ENCODE measurements at places on chromosomes 6 and 20. TPM values are rescaled to one million over a fixed set of nuclear protein-coding genes. Genes with fewer than 3 reads are reported as not detected.

TUBB2B gene
- 22.5 TPM for total RNA-seq

MCM8 gene
- 7.2 TPM for total RNA-seq

PTPRT gene
- under 0.01 TPM for total RNA-seq

CGA gene
- total RNA-seq, result not detected

ZSCAN9 gene
- 14.7 TPM for total RNA-seq

SCAND1 gene
- 83.1 TPM for total RNA-seq

DNA sequence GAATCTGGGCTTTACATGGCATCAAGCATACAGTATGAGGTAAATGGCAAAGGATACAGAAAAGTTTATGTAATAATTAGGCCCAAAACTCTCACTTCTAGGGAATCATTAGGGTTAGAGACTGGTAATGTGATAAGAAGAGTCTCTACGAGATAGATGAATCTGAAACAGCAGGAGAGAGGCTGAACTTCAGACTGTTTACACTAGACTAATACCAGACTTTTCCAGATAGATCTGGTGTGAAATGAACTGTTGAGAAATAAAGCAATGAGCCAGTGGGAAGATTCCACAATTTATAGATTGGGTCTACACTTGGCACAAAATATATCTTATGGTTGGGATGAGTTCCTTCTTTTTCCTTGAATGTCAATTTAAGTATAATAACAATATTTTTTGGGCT, 134.3 kb downstream of the MAN1A1 start:
- no peak for DNase-seq

DNA sequence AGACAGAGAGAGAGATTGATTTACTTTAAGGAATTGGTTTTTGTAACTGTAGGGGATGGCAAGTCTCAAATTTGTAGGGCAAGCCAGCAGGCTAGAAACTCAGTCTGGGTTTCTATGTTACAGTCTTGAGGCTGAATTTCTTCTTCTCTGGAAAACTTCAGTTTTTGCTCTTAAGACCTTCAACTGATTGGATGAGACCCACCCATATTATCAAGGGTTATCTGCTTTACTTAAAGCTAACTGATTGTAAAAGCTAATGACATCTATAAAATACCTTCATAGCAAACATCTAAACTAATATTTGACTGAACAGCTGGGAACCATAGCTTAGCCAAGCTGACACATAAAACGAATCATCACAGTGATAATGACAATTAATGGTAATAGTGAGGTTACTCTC, 22.4 kb downstream of the SLC35F1 start:
- DNase-seq, result no peak

DNA sequence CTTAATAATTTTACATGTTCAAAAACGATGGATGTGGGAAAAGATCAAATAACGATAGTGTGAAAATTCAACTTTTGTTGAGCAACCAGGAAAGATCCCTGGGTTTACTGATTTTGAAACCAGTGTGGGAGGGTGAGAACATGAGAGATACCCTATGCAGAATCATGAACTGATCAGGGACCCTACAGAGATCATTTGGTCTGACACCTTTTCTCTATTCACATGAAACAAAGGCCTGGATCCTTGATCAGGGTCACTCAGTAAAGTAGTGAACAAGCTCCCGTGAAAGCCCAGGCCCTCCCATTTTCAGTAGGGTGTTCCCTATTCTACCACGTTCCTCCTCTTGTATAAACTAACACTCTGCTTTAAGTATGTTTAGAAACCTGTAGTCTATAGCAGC, 60.5 kb upstream of the DUSP22 start:
- no peak for DNase-seq

- no peak for DNase-seq
These were observed 17.4 kb upstream of the EEF1A1 start for GRCh38 chr6:73538116-73538779.

GRCh38 chr6:99415446-99415845, 9.7 kb downstream of the PNISR start:
- DNase-seq, result no peak

DNA sequence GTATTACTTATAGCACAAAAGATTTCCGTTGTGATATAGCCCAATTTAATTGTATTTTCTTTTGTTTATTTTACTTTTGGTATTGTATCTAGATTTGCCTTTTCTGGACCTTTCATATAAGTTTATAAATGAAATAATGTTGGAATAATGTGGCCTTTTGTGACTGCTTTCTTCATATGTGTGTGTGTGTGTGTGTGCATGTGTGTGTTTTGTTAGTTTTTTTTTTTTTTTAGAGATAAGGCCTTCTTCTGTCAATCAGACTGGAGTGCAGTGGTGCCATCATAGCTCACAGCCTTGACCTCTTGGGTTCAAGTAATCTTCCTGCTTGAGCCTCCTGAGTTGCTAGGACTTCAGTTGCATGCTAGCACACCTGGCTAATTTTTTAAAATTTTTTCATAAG, 37.8 kb upstream of the ASXL1 start:
- DNase-seq, result no peak

GRCh38 chr20:24439737-24440387, 29.6 kb upstream of the SYNDIG1 start:
- DNase-seq, result no peak

DNA sequence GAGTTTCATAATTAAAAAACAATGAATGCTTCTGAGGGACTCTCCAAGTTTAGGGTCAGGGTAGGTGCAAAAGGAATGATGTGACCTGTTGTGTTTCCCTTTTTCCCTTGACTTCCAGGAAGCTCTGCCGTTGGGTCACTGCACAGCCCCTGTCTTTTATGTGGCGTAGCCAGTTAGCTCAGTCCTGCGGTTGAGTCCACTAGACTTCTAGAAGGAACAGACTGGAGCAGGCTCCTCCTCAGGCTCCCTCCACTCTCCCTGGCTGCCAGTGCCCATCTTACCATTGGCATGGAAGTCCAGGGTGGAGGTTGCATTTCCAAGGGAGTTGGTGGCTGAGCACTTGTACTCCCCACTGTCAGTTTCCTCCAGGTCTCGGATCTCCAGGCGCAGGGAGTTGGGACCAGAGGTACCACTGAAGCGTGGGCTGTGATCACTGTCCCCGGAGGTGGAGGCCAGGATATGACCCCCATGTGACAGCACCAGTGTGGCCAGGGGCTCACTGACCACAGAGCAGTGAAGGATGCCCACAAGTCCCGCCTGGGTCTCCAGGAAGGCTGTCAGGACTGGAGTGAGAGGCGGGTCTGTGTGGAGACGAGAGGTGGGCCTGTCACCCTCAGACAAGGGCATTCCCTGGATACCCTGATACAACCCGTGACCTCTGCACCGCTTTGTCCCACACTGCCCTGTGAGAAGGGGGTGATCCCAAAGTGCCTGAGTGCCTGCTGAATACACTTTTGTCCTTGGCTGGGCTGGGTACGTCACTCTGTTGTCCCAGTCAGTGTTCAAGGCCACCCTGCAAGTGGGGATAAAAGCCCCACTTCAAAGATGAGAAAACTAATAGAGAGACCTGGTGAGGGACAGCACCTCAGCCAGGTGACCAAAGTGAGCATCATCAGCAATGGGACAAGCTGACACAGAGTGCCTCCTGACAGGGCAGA, 11.1 kb downstream of the SIGLEC1 start:
- DNase-seq, result no peak

DNA sequence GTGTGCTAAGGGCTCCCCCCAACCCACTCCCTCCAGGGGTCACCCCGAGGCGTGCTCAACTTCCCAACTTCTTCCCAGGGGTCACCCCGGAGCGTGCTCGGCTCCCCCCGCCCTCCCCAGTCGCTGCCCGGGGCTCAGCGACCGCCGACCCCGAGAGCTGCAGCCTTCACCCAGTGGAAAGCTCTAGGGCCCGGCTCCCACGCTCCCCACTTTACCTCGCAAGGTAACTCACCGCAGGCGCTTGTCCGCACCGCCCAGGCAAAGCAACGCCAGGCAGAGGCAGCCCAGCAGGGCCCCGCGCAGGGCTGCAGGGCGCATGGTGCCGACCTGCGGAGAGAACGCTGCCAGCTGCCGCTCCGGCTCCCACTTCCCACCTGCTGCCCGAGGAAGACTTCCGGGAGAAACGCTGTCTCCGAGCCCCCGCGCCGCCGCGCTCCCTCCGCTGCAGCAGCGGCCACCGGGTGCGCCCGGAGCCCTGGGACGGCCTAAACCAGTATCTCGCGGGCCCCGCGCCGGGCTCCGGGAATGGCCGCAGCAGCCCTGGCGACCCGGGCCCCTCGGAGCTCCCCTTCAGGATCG, 396 bp downstream of the RNASET2 start:
- DNase-seq, result no peak

DNA sequence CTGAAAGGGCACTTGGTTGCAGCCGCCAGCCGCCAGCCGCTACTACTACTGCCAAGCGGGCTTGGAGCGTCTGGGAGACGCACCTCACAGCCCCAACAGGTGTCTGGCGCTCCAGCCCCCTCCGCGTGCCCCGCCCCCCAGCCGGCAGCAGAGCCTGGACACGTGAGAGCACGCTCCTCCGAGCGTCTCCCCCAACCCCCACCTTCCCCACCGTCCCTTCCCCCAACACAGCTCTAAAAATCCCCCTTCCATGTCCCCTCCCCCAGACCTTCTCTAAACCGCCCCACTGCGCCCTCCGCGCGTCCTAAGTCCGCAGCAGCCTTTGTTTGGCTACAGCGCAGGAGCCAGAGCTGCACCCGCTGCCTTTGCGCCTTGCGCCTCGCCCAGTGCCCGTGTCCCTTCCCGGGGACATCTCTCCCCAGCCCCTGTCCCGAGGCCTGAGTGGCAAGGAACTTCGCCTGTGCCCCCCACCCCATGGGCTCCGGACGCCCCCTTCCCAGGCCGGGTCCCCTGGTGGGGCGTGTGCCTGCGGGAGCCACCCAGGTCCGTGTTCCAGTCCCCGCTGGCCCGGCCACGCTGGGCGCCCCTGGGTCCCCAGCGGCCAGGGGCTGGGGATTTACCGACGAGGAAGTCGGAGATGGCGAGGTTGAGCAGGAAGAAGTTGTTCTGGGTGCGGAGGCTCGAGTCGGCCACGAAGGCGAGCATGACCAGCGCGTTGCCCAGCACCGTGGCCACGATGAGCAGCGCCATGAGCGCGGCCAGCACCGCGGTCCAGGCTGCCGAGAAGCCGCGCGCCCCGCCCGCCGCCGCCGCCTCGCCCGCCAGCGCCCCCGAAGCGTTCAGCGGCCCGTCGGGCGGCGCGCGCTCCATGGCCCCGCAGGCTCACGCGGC, 732 bp downstream of the HRH3 start:
- DNase-seq, result no peak

GRCh38 chr20:52974179-52974594, 2.0 kb downstream of the TSHZ2 start:
- no peak for DNase-seq

DNA sequence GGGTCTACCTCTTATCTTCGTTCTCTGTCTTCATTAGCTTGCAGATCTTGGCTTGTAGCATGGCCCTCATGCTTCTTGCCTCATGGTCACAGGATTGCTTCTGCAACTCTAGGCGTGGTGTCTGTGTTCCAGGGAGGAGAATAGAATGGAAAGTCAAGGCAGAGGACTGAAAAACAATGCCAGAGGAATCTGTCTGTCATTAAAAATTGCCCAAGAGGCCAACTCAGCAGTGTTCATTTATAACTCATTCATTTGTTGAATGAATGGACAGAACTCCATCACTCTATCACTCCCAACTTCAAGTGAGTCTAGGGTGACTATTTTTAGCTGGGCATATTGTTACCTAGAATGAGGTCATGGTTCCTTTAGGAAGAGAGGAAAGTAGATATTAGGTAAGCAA, 179.6 kb downstream of the UST start:
- no peak for DNase-seq

- DNase-seq, result no peak
These were observed 67.1 kb upstream of the GRIK2 start for GRCh38 chr6:101326411-101326810.

DNA sequence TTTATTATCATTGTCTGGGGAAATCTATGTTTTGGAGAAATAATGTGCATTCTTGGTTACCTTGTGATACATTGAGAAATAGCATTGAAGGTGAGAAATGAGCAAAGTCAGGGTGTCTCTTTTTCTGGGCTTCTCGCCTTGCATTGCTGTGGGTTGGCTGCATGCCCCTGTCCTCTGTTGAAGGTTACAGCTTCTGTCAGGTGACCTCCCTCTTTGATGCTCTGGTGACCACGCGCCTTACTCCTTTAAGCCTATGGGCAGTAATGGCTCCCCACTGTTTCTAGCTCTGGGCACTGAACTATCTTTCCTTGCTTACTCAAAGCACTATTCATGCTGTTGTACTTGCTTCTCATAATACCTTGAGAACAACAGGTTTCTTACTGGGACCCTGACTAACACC, 14.6 kb downstream of the ADGRB3 start:
- no peak for DNase-seq

DNA sequence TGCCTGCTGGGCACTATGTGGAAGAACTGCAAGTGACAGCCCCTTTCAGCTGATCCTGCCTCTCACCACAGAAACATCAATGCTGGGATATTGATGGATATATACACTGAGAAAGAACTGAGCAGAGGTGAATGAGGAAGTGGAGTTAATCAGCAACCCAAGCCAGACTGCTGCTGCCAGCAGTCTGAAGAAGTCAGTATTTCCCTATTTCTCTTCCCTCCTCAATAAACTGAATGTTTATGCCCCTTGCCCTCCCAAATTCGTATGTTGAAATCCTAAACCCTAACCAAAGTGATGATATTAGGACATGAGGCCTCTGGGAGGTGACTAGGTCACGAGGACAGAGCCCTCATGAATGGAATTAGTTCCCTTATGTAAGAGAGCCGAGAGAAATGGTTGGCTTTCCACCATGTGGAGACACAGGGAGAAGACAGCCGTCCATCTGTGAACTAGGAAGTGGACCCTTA, 76.3 kb downstream of the CDK19 start:
- DNase-seq, result no peak

DNA sequence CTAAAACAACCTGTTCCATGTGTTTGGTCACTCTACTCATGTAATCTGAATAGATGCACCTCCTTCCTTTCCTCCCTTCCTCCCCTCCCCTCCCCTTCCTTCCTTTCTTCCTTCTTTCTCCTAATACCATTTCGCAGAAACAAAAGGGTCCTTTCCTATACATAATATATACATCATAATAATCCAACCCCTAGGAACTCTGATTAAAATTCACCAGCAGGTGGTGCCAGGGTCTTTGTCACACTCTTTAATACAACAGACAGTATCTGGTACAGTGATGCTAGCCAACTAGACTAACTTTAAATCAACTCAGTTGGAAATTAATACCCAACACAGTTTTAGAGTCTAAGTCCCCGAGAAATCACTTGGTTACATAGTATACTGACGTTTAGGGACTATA, 181.2 kb upstream of the SHLD1 start:
- no peak for DNase-seq
